ENCODE measurements at places on chromosomes 13 and 19.

DNA sequence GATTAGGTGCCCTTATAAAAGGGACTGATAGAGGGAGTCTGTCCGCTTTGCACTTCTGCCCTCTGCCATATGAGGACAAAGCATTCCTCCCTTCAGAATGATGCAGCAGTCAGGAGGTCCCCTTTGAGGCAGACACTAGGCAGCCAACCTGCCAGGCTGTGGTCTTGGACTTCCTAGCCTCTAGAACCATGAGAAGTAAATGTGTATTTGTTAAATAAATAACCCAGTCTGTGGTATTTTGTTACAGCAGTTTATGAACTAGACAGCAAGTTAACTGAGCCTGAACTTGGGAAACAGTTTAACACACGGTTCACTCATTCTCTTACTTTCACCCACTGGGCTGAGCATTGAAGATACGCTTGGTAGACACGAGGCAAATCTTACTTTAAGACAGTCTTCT lies 313.2 kb downstream of the UQCRFS1 start:
- no peak for DNase-seq

DNA sequence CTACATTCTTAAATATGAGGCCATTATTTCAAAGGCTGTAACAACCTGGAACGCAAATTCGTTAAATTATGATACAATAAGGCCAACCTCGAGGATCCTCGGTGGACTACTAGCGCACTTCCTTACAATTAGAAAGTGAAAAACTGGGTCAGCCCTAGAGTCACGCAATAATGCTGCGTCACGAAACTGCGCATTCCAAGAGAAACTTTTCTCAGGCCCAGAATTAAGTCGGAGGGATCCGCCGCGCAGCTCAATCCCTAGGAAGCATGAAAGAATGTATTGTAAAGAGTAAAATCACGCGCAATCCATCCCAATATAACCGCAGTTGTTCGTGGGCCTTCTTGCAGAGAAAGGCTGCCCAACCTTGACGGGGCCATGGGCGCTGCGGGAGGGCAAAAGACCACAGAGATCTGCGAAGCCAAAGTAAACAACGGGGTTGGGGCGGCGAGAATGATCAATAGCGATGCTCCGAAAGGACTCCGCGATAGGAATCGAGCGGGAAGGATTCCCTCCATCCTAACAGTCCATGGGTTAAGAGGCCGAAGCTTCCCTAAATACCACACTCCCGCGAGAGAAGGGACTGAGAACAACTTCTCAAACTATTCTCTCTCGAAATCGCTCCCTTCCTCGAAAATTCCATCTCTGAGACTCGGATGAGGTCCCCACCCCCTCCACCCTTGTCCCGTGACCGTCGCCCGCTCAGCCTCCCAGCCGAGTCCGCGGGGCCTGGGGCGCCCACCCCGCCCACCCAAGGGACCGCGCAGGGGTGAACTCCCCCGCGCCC lies 564 bp downstream of the SPART start:
- no peak for DNase-seq

- no peak for DNase-seq
Observed at GRCh38 chr13:41974262-41974900, 13.5 kb upstream of the VWA8 start.

GRCh38 chr13:26756961-26757360 lies 3.6 kb downstream of the GPR12 start:
- no peak for DNase-seq

DNA sequence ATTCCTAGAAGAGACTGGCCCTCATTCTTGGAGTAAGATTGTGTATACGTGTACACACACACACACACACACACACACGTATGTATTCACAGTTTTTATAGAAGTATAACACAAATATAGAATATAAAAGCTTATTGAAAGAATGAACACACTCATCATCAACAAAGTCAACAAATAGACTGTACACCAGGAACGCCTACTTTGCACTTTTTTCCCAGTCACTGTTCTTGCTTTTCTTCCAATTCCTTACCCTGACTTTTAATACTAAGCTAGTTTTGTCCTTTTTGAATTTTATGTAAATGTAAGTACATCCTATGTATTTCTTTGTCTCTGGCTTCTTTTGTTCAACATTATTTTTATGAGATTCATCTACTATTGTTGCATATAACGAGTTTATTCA lies 264.5 kb downstream of the MAB21L1 start:
- DNase-seq, result no peak

DNA sequence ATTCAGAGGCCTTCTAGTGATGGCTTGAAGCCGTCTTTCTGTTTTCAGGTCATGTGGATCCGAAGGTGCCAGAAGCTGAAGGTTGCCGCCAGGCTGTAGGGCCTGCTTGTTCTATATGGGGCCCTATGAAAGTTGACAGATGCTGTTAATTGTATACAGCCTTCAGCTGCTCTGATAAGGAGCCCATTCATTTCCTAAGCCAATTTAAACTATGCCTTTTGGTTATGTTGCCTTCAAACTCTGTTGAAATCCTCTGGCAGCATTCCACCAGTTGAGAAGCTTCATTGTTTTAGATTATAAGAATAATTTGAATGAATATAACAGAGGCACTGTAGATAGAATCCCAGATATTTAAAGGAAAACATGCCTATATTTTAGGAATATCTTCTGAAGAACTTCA lies 34.4 kb downstream of the RAP2A start:
- DNase-seq, result no peak

DNA sequence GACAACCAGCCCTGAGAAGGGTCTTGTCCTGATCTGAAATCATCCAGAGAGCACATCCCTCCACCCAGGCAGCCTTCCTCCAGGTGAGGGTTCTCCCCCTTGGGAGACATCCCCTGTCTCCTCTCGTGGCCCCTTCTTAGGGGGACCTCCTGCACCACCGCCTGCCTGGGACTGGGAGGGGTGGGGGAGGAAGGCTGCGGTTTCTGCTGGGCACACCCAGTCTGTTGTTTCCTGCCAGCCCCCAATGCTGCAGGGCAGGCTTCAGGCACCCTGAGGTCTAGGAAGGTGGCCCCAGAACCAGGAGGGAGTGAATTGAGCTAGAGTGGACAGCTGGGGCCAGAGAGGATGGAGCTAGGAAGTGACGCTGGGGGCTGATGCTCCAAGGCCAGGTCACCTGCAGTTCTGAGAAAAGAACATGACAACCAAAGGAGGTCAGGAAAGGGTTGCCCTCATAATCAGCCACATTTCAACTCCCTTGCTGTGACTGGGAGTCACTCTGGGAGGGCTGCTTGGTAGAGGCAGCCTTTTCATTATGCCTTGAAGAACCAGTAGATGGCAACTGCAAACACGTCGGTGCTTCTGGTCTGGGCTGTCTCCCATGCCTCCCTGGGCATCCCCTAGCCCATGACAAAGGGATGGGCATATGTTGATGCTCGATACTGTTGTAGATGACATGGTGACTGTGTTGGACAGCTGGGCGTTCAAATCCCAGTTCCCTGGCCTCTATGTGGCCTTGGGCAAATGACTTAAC lies 1.4 kb downstream of the ARHGEF18 start:
- no peak for DNase-seq

GRCh38 chr19:4086411-4086867 lies 19.7 kb upstream of the ZBTB7A start:
- no peak for DNase-seq

GRCh38 chr19:57803265-57803593 lies 11.5 kb downstream of the ZNF552 start:
- no peak for DNase-seq

- DNase-seq, result no peak
Observed at GRCh38 chr19:9995084-9995483, 15.2 kb downstream of the COL5A3 start.

- DNase-seq, result no peak
Observed at GRCh38 chr19:46209472-46209871, 20.1 kb upstream of the IGFL1 start.

DNA sequence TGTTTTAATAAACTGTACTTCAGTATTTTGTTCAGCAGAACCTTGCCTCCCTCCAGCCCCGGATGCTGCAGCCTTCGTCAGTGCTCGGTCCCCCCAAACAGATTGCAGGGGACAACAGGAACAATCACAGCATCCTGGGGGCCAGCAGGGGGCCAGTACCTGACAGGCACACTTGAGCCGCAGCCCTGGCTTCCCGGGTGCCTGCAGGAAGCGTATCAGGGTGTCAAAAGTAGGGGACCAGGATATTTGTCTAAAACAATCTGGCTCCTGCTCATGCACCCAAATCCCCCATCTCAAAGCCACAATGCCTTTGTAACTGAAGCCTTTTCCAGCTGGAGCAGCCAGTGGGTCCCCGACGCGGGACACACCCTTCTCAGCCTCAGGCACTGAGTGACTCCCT lies 167.5 kb upstream of the TSHZ3 start:
- DNase-seq, result no peak

GRCh38 chr13:100274942-100275506 lies 186.1 kb downstream of the PCCA start:
- no peak for DNase-seq

DNA sequence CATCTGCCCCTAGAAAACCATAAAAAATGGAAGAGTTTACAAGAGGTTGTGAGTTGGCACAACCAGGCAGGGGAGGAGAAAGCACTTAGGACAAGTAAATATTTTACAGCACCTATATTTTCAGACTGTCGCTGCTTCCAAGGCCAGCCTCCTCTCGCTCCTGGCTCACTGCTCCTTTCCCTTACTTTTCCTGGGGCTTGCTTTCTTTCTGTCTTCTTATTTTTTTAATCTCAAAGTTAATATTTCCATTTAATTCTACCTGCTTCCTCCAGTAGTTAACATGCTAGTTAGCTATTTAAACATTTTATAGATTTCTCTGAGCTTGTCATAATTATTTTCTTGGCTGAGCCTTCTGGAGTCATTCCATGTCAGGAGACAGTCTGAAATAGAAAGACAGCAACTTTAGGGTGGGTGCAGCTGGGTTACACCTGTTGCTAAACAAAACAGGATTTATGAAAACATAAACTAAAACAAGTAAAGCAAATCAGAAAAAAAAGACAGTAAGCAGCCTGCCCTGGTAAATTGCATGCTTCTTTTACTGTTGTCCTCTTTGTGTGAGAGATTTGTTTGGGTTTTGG lies 330.1 kb downstream of the DLEU7 start:
- no peak for DNase-seq

GRCh38 chr13:44952671-44953070 lies 36.6 kb downstream of the NUFIP1 start:
- DNase-seq, result no peak

- no peak for DNase-seq
Observed at GRCh38 chr19:46530636-46531035, 35.0 kb upstream of the PNMA8B start.

DNA sequence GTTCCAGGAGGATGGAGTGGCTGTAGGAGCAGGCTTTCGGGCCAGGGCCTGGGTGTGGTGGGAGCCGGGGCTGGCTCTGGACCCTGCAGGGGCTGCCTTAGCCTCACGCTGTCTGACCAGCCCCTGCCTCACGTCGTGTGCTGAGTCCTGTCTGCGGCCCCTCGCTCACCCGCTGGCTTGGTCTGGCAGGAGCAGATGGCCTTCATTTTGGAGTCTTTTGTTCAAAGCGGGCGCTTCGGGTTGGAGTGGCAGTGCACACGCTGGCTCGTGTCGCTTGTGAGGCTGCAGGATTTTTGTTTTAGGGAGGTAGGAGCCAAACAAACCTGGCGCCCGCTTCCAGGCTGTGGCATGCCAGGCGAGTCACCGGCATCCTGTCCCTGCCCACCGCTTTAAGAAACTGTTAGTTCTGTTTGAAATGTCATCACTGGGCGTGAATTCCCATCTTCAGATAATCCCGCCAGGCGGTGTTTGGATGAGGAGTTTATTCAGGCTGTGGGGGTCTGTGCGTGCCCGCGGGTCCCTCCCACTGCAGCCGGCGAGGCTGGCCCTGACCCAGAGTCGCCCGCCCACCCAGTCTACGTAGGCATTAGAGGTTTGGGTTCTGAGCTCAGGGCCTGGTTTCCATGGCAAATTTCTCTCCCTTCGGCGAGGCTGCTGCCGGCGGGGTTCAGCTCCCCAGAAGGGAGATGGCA lies 89.8 kb downstream of the KDM4B start:
- DNase-seq, result no peak

- no peak for DNase-seq
Observed at GRCh38 chr13:94661406-94661805, 50.9 kb downstream of the SOX21 start.

GRCh38 chr19:28936001-28936400 lies 276.9 kb downstream of the UQCRFS1 start:
- DNase-seq, result no peak

DNA sequence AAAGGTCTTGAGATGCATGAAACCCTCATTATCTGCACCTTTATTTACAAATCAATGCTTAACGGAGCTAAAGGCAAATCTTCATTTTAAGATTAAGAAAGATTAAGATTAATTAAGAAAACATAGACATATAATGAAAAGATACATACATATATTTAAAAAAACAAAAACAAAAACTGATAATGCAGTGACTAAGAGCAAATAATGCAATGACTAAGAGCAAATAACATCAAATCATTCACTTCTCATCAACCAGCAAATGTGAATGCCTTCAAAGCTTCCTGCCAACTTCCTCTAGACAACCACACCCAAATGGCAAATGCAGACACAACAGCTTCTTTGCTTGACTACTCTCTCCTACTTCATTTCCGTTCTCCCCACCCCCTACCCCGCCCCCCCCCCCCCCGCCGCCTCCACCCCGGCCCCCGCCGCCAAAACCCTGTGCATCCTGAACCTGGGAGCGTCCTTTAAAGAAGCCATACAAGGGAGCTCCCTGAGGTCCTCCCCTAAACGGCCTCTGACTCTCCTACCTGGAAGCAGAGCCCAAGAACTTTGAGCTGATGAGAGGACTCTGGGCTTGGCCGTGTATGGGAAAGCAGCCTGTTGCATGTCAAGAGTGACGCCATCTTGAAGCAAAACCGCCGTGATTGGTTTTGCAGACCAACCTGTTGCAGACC lies 24.5 kb downstream of the TEX101 start:
- no peak for DNase-seq

- DNase-seq, result no peak
Observed at GRCh38 chr19:57190301-57190700, 999 bp upstream of the ZNF264 start.

GRCh38 chr13:39876258-39876657 lies 220.8 kb downstream of the COG6 start:
- DNase-seq, result no peak

GRCh38 chr13:36395280-36395679 lies 37.0 kb upstream of the CCNA1 start:
- DNase-seq, result no peak

- DNase-seq, result no peak
Observed at GRCh38 chr13:47455626-47456025, 545.4 kb downstream of the SUCLA2 start.

GRCh38 chr13:70255406-70255991 lies 147.2 kb upstream of the KLHL1 start:
- DNase-seq, result no peak

DNA sequence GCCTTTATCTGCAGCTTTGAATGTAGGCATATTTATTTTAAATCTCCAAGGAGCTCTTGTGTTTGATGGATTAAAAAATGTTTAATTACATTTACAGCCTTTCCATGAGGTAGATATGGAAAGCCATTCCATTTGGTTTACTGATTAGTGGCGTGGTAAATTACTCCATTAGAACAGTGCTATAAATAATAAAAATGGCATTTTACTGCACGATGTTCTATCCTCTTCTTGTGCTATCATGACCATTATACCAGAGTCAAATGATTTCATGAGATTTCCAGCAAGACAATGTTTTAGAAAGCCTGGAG lies 250.9 kb upstream of the HTR2A start:
- no peak for DNase-seq

Measured in NCI-H1417 treated with DMSO at 0.1 percent for 48 hours (cell line).